Astrocyte (in vitro differentiated cells and primary cell): ENCODE measurements at places on chromosomes 4 and X. TPM values are rescaled to one million over a fixed set of nuclear protein-coding genes. Genes with fewer than 3 reads are reported as not detected.
A peak's percentile ranks its signal among the peaks of the same experiment; 100 is the strongest.

DNA sequence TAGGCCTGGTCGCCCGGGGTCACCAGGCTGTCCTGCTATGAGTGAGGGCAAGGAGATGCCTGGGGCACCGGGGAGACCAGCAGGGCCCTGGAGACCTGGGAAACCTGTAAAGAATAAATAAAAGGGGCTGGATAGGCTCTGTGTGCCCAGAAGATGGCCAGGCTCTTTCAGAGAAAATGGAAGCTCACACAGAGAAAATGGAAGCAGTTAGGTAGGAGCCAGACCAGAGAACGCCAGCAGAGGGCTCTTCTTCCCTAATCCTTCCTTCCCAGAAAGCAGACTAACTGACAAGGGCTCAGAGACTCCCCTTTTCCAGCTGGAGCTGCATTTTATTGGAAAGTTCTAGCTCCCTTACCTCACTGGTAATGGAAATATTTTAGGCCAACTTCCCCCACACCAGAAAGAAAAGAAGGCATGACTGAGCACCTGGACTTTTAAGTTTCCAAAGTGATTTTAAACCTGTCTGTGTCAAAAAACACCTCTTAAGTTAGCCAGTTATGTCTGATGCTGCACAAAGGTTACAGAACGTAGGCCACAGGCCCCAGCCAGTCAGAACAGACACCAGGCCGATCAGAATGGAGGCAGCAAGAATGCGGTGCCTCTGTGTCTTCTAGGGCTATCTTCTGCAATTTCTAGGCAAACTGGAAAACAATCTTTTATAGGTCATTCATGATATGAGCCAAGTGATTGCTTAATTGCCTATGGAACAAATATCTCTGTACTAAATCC lies 74.0 kb downstream of the ATG4A start:
- no peak overlapping the region for H3K27ac ChIP-seq
- peak; percentile 21 for DNase-seq
- no peak overlapping the region for H3K4me3 ChIP-seq
- no peaks in the 10 kb centered on the region for H3K27me3 ChIP-seq
- H3K4me1 ChIP-seq = peaks cover 9% of the 10 kb centered on the region
- H3K36me3 ChIP-seq = no peaks in the 10 kb centered on the region

DNA sequence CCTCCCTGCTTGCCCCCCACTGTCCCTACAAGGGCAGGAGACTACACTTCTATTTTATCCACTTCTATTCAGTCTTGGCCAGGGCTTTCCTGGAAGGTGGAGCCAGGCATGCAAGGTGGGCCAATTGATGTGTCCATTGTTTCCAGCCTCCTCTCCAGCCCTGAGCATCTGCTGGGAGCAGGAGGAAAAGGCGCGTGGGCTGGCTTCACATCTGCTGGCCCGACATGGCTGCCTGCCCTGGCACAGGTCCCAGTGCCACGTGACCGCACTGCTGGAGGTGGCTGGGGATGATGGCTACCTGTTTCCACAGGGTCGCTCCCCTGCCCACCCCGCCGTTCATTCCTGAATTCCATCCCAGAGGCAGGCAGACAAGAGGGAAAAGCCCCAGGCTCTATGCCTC lies 247.7 kb downstream of the AFAP1 start:
- no peak overlapping the region for H3K4me3 ChIP-seq
- DNase-seq = peak; percentile 14
- H3K27ac ChIP-seq = no peak overlapping the region
- no peaks in the 10 kb centered on the region for H3K27me3 ChIP-seq
- H3K36me3 ChIP-seq = no peaks in the 10 kb centered on the region

GRCh38 chr4:8047837-8048678 lies 108.4 kb upstream of the AFAP1 start:
- DNase-seq = no peak
- H3K36me3 ChIP-seq = no peaks in the 10 kb centered on the region
- H3K4me1 ChIP-seq = peaks cover 3% of the 10 kb centered on the region
- peaks cover 37% of the 10 kb centered on the region for H3K27me3 ChIP-seq
- H3K4me3 ChIP-seq = no peak overlapping the region

GRCh38 chr4:91359041-91360031 lies 944.4 kb upstream of the GRID2 start:
- no peaks in the 10 kb centered on the region for H3K36me3 ChIP-seq
- H3K4me3 ChIP-seq = no peak overlapping the region
- H3K4me1 ChIP-seq = no peaks in the 10 kb centered on the region

GRCh38 chr4:150593996-150594395 lies 12.0 kb downstream of the MAB21L2 start:
- DNase-seq = peak; percentile 26
- no peaks in the 10 kb centered on the region for H3K4me1 ChIP-seq
- H3K36me3 ChIP-seq = no peaks in the 10 kb centered on the region

TET2 gene
- 15.7 and 16.9 TPM in 2 replicates for total RNA-seq

SATL1 gene
- total RNA-seq = 0.09 and 0.19 TPM in 2 replicates
